T-cell (primary cell): ENCODE measurements at places on chromosomes 4 and X. TPM values are rescaled to one million over a fixed set of nuclear protein-coding genes. Genes with fewer than 3 reads are reported as not detected.

Gene LEF1
- total RNA-seq, result 776 TPM

Gene OPRPN
- total RNA-seq, result not detected

Gene HMX1
- not detected for total RNA-seq

Gene PCDH11X
- total RNA-seq, result not detected

Gene GPR78
- total RNA-seq, result not detected

Gene SPATA18
- total RNA-seq, result 0.35 TPM

Gene DGKK
- not detected for total RNA-seq

Gene ADRA2C
- not detected for total RNA-seq

Gene LRIT3
- 0.23 TPM for total RNA-seq

Gene CDKL5
- 4.4 TPM for total RNA-seq

Gene XAGE2
- not detected for total RNA-seq

Gene EMCN
- not detected for total RNA-seq

Gene RXFP1
- not detected for total RNA-seq

Gene PGRMC1
- total RNA-seq, result 13.4 TPM

Gene GAGE12F
- total RNA-seq, result not detected

Gene RAB33A
- 4.4 TPM for total RNA-seq

GRCh38 chr4:161581262-161582230, 582.3 kb downstream of the FSTL5 start:
- no peak for DNase-seq

GRCh38 chrX:31606771-31607170, 534.9 kb upstream of the FTHL17 start:
- DNase-seq, result no peak

GRCh38 chr4:106582103-106582502, 213.5 kb upstream of the GIMD1 start:
- no peak for DNase-seq

- no peak for DNase-seq
Observed at GRCh38 chr4:83920375-83920774, 384.5 kb downstream of the GPAT3 start.

- no peak for DNase-seq
Observed at GRCh38 chr4:112422644-112423043, 93.3 kb downstream of the NEUROG2 start.

DNA sequence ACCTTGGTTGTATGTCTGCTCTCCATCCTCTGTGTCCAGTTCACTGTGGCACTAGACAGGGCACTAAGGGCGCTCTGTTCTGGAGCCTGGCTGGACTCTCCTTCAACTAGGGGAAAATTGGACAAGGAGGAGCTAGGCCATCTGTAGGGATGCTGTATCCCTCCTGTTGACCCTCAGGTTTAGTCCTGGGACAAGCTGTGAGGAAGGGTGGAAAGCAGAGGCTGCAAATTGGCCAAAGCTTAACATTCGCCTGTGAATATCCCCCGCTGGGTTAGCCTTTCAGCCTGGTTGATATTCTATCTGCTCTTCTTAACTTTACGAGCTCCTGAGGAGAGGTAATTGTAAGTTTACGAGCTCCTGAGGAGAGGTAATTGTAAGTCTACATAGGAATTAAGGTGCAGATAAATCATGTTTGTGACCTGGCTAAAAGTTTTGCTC, 64.4 kb upstream of the ENPEP start:
- DNase-seq, result no peak

- DNase-seq, result no peak
Observed at GRCh38 chrX:82458207-82458754, 1049.8 kb upstream of the POU3F4 start.

- no peak for DNase-seq
Observed at GRCh38 chr4:3786196-3786869, 20.1 kb downstream of the ADRA2C start.

- no peak for DNase-seq
Observed at GRCh38 chr4:71872767-71873415, 89.0 kb upstream of the GC start.

- DNase-seq, result no peak
Observed at GRCh38 chr4:87281603-87282002, 41.1 kb downstream of the HSD17B13 start.

DNA sequence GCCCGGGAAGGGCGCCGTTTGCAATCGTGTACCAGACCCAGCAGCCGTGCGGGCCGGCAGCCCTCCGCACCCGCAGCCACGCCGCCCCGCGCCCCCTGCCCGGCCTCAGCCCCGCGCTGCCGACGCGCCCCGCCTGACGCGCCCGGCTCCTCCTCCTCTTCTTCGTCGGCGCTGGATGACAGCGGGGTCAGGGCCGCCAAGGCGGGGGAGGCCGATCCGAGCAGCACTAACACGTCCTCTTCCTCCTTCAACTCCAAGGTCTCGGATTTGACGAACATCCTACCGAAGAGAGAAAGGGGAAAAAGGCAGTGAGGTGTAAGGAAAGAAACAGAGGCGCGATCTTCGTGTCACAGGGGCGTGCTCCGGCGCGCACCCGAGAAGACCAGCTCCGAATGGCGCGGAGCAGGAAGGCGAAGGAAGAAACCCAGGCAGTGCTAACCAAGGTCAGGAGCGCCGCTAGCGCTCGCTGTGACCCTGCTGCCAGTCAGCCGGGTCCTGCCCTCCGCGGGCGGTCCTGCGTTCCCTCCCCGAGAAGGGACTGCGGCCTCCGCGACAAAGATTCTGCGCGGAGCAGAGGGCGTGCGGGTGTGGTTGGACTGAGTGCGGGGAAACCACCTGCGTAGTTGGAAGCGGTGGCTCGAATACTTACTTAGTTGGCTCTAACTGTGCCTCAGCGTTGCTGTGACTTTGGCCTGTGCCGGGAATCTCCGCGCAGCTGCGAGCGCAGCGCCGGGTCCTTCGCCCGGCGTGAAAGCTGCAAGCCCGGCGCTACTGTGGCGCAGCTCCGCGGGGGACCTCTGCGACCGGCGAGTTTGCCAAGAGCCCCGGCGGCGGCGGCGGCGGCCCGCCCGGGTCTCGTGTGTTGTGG, 548 bp downstream of the NEUROG2 start:
- DNase-seq, result no peak

DNA sequence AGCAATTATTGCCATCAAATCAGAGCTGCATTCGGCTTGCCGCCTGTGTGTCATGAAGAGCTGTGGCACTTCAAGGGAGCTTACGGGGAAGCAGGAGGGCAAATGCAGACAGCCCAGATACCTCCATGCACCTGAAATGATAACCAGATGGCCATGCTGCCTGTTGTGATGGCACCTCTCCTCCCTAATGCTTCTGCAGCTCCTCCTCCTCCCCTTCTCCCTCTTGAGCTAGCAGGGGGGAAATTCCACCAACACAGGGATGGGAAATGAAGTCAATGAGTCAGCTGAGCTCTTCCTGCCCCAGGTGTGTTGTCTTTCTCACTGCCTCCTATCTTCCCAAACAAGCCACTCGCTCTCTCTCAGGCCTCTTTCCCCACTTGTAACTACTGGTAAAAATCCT, 565.0 kb downstream of the BCOR start:
- no peak for DNase-seq

- no peak for DNase-seq
Observed at GRCh38 chr4:6472387-6473263, at the start of gene PPP2R2C. PPP2R2C (minus strand) TSS chr4:6472614; CDS start chr4:6472229, 385 bp downstream.

DNA sequence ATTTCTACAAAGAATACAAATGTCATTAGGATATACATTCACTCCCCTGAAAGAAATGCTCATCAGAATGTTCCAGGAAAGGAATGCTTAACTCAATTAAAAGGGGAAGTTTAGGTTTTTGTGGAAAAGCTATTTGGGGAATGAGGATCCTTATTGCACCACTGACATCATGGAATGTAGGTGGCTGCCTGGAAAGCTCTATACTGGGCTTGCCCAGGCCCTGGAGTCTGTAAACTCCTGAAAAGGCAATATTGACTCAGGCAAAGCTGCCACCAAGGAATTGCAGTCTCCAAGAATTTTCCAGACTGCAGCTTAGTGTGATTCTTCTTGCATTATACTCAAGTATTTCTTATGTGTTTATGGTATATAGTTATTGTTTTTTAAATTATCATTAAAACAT, 15.7 kb downstream of the DAPP1 start:
- DNase-seq, result no peak

DNA sequence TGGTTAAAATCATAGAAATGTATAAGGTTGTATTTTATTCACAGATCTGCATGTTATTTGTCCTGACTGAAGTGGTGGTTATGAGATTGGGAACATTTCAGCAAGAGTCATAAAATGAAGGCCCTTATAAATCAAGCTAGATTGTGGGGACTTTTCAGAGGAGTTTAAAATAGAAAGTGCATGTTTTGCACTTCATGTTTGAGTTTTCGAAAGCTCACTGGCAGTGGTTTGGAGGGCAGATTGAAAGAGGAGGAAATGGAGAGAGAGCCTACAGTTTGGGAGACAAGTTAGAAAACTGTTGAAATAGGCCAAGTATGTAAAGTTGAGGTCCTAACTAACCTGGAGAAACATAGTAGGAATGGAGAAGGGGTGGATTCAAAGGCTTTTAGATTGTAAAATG, 124.9 kb downstream of the KDM6A start:
- no peak for DNase-seq

GRCh38 chrX:119042040-119042439, 30.8 kb upstream of the CT47C1 start:
- DNase-seq, result no peak

DNA sequence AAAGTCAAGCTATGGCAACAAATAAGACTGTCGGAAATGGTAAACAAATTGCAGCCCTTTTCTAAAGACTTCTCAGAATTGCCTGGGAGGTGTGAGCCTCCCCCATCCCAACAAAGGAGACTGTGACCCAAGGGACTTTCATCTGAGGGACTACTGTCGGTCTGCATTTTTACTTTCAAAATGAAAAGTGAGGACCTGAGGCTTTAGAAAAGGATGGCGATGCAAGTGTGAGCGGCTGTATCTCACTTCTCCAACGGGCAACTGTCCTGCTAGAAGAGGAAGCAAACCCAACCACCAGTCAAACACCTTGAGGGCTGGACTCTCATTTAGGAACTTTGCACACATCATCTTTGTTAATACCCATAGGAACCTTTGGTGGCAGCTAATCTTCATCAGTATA, 62.6 kb upstream of the CLNK start:
- no peak for DNase-seq

DNA sequence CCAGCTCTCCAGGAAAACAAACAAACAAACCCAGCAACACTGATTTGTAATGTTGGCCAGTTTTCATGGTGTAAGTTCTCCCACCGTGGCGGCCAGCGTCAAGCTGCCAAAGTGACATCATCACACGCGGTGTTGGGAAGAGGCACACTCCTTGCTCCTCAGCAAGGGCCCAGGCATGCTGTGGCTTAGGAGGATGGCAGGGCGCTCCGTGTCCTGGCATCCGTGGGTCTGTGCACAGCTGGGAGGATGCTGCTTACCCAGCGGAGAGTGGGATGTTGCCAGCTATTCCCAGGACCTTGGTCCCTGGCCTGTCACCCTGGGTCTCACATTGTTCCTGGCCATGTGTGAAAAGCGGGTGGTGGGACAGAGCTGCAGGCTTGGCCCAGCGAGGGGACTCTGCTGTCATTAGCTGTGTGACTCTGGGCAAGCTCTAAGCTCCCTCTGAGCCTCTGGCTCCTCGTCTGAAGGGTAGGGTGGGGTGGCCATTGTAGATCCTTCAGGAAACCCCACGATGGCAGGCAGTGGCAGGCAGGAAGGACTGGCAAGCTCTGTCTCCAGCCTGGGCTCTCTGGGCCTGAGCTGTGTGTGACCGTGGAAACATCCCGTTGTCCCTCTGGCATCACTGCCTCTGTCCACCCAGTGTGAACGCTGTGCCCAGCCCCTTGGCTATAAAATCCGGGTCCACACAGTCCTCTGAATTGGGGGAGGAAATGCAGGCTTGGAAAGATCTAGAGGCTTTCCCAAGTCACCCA, 10.8 kb downstream of the PSAPL1 start:
- DNase-seq, result no peak

DNA sequence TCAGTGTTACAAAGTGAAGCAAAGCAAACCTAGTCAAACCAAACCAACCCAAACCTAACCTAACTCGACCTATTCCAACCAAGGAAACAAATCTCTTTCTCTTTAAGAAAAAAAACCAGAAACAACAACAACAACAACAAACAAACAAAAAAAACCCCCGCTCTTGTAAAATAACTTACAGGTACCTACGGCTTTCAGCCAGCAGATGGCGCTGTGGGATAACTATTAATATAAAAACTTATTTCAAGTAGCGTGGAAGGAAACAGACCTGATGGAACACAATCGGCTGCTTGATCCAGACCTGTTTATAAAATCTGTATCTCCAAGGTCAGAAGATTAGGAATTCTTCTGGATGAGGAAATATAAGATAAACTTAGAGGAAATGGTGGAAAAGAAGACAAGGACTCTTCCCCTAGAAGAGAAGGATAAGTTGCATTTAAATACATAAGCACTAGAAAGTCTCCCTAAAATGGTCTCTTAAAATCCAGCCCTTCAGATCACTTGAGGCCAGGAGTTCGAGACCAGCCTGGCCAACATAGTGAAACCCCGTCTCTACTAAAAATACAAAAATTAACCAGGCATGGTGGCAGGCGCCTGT, 34.4 kb upstream of the CDKL5 start:
- peak; percentile 45 for DNase-seq

DNA sequence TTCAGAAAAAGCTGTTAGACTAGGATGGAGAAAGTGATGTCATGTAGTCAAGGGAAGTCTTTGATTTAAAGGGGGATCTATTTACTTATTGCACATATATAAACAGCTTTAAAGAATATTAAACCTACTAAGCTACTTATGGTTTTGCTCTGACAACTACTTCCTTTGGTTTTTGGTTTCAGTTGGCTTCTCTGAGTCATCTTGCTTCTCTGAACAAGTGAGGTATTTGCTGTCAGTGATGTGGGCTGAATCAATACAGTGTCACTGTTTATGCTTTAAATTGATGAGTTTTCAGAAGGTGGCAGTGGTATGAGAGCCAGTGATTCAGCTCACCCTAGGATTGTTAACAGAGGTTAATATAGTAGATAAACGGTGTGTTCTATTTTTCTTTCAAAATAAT, 75.1 kb downstream of the CEP44 start:
- no peak for DNase-seq

DNA sequence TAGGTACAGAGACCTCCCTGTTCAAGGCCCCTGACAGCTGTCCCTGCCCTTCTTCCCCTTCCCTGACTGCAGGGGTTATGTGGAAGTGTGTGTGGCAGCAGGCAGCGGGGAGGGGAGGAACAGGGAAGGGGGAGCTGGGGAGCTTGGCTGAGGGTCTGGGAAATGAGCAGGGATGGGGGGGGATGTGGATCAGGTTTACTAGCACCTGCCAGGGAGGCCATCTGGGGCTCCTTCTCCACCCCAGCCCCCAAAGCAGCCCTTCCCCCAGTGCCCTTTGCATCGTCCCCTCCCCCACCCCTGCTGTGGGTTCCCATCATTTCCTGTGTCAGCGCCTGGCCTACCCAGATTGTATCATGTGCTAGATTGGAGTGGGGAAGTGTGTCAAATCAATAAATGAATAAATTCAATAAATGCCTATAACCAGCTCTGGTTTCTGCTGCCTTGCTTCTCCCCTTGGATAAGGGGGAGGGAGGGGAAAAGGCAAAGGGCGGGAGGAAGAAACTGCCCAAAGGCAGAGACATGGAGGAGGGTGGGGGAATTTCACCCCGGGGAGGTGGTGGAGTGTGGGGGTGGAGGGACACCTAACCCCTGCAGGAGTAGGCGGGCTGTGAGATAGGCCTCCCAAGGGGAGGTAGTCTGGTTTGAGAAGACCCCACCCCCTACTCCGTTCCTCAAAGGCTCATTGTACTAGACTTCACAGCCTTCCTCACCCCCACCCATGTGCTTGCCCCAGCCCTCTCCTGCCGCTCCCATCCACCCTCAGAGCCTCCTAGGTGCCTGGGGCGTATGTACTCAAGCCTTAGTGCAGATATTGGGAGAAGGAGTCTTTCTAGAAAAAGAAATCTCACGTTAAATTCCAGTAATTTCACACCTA, 3.2 kb downstream of the CXorf65 start:
- peak; percentile 40 for DNase-seq

GRCh38 chr4:125735102-125735501, 420.3 kb downstream of the FAT4 start:
- DNase-seq, result no peak

- DNase-seq, result no peak
Observed at GRCh38 chrX:100447655-100448397, 37.8 kb upstream of the PCDH19 start.
